ENCODE measurements at places on chromosomes 6 and 20.
A peak's percentile ranks its signal among the peaks of the same experiment; 100 is the strongest.

GRCh38 chr6:40778918-40779317, 191.8 kb upstream of the LRFN2 start:
- DNase-seq: no peak

GRCh38 chr6:36171573-36171972, 25.0 kb upstream of the BRPF3 start:
- DNase-seq: no peak

- DNase-seq: no peak
These were observed 239.0 kb downstream of the BTBD9 start for GRCh38 chr6:38400764-38401163.

- DNase-seq: no peak
These were observed 14.3 kb downstream of the BICRAL start for GRCh38 chr6:42796171-42796570.

- DNase-seq: no peak
These were observed 368.5 kb upstream of the SYNCRIP start for GRCh38 chr6:86010915-86011786.

- DNase-seq: no peak
These were observed 989 bp downstream of the SERINC3 start for GRCh38 chr20:44520881-44521280.

DNA sequence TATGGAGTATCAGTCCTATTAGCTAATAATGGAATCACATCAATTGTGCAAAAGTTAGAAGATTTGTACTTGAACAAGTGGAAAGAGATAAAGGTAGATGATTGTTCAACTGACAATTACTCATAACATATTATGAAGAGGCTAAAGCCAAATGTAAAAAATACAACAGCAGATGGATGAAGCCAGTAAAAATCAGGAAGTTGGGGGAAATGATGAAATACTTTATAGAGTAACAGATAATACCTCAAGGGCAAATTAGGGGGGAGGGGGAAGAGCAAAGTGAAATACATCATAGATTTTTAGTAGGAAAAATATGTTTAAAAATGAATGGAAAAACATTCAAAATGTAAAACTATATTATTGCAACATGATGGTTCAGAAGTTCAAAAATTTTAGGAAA, 114.0 kb downstream of the PDSS2 start:
- no peak for DNase-seq

- DNase-seq: no peak
These were observed 150.2 kb downstream of the TBC1D7 start for GRCh38 chr6:13178107-13178506.

DNA sequence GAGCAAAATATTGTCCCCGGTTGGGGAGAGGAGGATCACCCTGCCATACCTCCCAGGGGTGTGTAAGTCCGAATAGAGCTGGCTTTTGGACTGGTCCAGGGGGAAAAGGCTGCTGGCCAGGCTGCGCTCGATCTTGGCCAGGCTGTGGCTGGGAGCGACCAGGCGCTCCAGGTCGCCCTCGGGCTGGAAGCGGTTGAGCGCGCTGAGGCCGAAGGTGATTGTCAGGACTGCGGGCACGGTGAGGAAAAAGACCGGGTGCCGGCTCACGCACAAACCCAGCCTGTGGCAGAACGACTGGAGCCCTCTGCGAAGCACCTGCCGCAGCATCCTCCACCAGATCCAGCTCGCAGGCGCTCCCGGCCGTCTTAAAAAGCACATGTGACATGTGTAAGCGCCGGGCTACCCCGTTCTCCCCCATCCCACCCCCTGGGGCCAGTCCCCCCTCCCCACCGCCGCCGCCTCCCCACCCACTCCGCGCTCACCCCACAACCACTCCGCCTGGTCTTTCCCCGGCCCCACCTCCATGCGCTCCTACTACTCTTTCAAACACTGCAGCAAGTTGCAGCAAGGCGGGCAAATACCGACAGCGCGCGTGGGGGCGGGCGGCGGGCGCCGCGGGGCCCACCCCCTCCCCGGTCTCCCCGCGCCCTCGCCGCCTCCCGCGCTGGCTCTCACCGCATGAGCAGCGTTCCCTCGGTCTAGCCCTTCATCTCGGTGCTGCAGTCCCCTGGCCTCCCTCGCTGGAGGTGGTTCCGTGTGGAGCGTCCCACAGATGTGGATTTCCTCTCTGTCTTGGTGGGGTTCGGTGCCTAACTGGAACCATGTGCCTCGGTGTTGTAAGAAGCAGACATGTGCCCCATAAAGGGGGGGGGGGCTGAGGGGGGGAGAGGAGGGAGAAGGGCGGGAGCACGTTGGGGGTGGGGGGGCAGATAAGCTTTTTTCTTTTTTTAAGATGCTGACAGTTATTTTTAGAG, 42.4 kb downstream of the PTCHD4 start:
- DNase-seq: no peak

- DNase-seq: no peak
These were observed 67.8 kb downstream of the SCAND1 start for GRCh38 chr20:35886537-35886936.

DNA sequence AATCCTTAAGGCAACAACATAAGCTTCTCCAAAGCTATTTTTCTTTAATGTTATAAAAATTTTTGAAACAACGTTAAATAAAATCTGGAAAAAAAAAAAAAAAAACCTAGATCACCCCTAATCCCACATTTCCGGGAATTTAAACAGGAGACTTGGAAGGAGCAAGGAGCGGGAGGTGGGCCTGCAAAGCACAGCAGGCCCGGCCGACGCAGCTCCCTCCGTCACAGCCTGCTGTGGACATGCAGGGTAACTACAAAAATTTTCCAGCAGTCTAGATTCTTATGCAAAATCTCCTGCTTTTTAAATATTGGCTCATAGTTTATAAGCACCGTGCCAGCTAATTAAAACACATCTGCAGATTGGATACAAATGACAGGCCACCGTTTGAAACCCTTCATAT, 23.5 kb downstream of the FOXF2 start:
- no peak for DNase-seq

DNA sequence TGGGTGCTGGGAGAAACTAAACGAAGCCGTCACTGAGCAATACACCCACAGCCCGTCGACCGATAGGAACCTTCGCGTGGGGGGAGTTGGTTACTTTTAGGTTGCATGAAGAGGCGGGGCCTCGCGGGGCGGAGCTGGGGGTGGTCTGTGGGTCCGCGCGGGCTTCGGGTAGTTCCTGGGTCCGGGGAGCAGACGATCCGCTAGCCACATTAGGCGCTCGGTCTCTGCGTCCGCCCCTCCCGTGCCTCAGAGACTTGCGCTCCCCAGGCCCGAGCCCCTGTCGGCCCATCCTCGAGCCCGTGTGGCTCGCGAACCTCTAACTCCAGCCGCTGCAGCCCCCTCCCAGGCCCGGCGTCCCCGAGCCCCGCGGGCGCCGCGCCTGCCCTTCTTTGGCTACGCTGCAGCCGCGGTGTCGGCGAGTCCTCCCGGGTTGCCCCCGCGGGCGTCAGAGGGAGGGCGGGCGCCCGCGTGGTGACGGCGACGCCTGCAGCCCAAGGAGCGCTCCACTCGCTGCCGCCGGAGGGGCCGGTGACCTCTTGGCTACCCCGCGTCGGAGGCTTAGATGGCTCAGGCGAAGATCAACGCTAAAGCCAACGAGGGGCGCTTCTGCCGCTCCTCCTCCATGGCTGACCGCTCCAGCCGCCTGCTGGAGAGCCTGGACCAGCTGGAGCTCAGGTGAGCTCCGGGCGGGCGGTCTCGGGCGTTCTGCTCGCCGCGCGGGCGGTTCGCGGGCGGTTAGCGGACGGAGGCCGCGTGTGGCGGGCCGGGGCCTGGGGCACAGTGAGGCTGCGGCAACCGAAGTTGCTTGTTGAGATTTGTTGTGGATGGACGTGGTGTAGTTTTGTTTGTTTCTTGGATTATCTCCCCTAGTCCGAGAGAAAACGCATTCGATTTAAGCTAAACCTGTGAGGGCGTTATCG, at the start of gene BAG2:
BAG2 (plus strand) TSS at position 191 of the 920 bp plus-strand sequence; CDS start at position 563, 372 bp downstream.
- peak; percentile 77 for DNase-seq

GRCh38 chr20:59403261-59403961, 103.0 kb downstream of the EDN3 start:
- DNase-seq: peak; percentile 57

DNA sequence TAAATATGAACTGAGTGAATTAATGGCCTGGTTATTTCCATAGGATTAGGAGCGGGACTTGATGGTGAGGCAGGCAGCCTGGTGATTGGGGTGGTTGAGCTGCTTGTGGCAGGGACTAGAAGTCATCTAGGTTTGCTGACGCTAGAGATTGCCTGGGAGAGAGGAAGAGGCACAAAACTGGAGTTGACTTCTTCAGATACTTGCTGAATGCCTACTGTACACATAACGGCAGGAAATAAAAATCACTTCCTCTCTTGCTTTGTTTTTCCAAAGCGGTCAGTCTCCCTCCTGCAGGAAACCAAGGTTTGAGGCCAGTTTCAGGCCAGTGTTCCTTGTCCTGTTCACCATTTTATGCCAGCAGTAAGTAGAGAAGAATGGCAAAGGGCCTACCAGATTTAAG, 36.7 kb upstream of the MYLIP start:
- DNase-seq: no peak

- no peak for DNase-seq
These were observed 165.6 kb downstream of the FOXA2 start for GRCh38 chr20:22418738-22419137.

DNA sequence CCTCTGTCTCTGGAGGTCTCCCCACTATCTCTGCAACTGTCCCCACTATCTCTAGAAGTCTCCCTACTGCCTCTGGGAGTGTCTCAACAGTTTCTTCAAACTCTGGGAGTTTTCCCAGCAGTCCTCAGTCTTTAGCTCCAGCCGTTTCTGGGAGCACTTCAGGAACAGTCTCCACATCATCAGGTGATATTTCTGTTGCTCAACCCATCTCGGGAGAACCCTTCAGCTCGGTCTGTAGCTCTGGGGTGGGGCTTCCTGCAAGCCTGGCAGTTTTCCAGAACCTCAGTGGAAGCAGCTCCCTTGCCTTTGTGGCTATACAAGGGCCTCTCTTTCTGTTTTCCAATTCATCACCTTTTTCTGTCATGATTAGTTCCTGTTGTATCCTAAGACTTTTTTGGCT, 3.0 kb upstream of the SFTA2 start:
- no peak for DNase-seq

DNA sequence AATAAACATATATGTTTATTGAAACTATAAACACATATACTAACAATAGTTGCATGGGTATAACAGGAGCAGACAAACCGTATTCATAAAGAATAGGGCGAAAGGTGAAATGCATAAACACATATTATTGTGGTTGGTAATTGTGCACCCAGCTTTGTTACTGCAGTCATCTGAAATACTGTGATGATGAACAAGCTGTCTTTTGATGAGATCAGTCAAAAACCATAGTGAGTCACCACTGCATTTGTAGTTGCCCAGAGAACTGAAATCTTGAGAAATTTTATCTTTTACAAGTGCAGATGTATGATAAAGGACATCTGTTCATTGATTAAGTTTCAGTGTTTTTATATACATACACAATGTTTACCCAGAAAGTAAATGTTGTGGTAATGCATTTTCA, 133.7 kb downstream of the MYO6 start:
- no peak for DNase-seq

DNA sequence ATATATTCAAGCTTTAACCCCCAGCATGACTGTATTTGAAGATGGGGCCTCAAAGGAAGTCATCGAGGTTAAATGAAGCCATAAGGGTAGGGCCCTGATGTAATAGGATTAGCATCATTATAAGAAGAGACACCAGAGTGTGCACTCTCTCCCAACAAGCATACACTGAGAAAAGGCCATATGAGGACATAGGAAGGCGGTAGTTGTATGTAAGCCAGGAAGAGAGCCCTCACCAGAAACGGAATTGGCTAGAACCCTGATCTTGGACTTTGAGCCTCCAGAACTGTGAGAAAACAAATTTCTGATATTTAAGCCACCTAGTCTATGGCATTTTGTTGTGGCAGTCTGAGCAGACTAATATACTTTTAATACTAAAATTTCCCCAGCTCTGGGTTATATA, 150.1 kb upstream of the STXBP5 start:
- no peak for DNase-seq

GRCh38 chr6:51411496-51412125, 592.9 kb downstream of the TFAP2B start:
- DNase-seq: no peak

DNA sequence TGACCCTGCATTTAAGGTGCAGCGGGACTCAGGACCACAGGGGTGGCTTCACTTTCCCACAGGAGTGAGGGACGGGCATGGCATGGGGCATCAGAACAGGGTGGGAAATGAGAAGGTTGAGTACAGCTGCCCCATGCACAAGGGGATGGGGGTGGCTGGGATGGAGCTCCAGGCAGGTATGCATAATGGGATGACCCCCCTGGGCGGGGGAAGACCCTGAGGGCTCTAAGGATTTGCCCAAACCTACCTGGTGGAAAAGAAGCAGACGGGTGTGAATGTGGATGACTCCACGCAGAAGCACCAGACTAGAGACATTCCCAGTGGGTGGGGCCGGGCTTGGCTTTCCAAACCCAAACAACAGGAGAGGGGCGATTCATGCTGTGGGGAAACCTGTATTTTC, 200.3 kb downstream of the SYNDIG1 start:
- no peak for DNase-seq

DNA sequence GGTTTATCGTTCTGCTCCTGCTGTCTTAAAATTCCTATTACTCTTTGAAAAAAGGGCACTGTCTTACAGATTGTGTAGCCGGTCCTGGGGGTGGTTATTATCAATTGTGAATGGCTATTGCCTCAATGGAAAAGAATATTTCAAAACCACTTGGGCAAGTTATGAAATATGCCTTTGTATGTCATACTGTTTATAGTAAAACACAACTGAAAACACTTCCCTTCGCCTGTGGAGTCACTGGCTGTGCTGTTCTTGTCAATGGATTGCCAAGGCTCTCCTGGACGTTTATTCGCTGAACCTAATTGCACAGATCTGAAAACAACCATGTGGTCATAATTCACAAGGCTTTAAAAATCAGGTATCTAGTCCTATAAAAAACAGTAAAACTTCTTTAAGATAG, 47.8 kb upstream of the TAGAP start:
- no peak for DNase-seq

GRCh38 chr6:64895945-64896344, 811.1 kb downstream of the EYS start:
- DNase-seq: no peak

GRCh38 chr20:59355242-59355641, 54.8 kb downstream of the EDN3 start:
- DNase-seq: no peak

DNA sequence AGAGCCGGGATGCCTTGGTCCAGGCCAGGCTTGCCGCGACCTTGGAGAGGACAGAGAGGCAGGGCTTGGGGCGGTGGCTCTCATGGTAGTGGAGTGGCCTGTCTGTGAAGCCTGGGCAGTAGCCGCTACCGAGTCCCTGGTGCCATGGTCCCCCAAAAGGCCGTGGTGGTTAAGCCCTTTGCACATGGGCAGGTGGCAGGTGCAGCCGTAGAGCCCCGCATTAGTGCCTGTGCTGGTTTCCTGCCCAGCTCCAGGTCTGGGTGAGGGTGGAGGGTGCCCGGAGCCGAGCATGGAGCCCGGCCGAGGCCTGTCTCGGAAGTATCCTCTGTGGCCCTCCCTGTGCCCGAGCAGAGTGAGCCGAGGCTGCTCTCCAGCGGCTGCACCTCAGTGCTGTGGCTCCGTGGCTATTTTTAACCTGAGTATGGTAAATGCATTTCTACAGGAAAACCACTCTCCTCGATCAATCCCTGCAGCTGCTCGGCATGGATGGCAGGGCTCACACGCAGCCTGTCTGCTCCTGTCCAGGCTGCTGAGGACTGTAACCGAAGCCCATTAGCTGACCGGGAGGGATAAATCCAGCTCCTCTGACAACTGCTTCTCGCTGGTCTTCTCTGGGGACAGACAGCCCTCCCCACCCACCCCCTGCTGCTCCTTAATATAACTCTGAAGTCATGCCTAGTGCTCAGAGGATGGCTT, 36.3 kb upstream of the GATA5 start:
- DNase-seq: no peak

- DNase-seq: no peak
These were observed 71.2 kb upstream of the SLCO4A1 start for GRCh38 chr20:62570897-62571668.

GRCh38 chr6:24879351-24879750, 56.4 kb downstream of the RIPOR2 start:
- no peak for DNase-seq

All from stimulated activated CD4-positive, alpha-beta T cell treated with anti-CD3 and anti-CD28 coated beads, TNF-alpha, amount 100 ng/mL, for 4 hours (primary cell).